ENCODE measurements at places on chromosomes 2 and 18.

DNA sequence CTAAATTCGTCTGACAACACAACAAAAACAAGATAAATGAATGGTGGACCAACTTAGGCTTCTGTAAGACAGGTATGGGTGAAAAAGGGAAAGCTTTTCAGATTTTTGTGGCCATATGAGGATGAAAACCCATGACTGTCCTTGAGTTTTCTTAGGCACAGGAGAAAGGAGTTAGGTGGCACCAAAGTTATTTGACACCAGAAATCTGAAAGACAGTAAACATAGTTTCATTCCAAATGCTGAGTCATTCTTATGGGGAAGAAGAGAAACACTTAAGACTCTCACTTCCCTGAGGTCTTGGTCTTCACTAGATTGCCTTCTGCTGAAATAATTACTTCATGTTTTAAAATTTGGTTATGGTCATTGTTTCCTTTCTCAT, 5.2 kb upstream of the GPD2 start:
- DNase-seq, result no peak

DNA sequence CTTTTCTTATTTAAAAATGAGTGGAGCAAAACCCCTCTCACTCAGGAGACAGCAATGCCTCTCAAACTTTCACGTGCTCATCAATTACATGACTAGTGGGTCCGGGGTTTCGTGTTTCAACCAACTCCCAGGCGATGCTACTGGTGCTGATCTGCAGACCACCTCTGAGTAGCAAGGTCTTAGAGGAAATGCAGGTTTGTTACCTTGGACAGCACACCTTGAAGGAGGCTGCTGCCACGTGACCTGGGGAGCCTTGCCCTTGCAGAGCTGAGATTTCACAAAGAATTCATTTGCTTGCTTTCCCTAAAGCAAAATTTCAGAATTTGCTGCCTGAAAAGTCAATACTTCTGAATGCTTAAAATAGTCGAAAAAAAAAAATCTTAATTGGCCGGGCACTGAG, 32.4 kb downstream of the SMIM21 start:
- DNase-seq, result no peak

GRCh38 chr18:75121266-75121665, 87.7 kb downstream of the PTGR3 start:
- no peak for DNase-seq

DNA sequence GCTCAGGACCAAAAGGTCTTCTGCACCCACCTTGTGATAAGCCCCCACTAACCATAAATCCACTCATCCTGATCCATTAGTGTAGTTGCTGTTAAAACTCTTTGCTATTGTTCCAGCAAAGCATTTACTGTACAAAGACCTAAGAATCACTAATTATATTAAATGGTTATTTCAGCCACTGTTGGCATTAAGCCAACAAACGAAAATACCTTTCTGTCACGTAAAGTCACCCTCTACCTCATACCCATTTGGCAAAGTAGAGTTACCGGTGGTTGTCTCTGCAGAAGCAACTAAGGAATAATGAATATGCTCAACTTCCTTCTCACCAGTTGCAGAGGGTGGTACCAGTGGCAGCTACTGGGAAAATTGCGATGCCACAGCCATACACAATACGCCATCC, 224.5 kb downstream of the SP3 start:
- DNase-seq, result no peak

- DNase-seq, result no peak
These were observed 17.2 kb upstream of the LYPD6B start for GRCh38 chr2:149021271-149021719.

GRCh38 chr2:237022533-237022932, 63.2 kb upstream of the COPS8 start:
- no peak for DNase-seq

DNA sequence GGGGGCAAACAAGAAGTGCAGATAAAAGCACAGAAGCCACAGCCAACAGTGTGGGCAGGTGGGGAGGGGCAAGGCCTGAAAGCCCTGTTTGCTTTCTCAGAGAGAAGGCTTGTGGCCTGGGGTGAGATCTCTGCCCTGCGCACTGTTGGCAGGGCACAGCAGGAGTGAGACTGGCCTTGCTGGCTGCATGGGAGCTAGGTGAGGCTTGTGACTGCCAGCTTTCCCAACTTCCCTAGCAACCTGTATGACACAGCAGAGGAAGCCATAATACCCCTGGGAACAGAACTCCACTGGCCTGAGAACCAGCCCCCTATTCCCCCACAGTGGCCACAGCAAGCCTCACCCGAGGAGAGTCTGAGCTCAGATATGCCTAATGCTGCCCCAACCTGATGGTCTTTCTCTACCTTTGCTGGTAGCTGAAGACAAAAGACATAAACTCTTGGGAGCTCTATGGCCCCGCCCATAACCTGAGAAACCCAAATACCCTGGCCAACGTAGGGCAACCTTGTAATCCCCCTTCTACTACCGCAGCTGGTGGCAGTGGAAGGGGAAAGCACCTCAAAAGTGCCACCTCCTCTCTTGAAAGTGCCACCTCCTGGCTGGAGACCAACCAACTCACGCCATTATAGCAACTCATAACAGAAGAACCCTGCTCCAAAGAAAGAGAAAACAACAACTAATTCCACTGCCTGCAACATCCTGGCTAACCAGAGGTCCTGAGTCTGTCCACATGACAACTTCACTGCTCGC, 44.4 kb downstream of the LCT start:
- DNase-seq, result no peak

- DNase-seq, result no peak
These were observed 96.7 kb downstream of the RHOB start for GRCh38 chr2:20543469-20544152.

GRCh38 chr2:171615069-171615468, 72.2 kb upstream of the DYNC1I2 start:
- no peak for DNase-seq

- no peak for DNase-seq
These were observed 354.8 kb upstream of the MEIS1 start for GRCh38 chr2:66080127-66080526.

DNA sequence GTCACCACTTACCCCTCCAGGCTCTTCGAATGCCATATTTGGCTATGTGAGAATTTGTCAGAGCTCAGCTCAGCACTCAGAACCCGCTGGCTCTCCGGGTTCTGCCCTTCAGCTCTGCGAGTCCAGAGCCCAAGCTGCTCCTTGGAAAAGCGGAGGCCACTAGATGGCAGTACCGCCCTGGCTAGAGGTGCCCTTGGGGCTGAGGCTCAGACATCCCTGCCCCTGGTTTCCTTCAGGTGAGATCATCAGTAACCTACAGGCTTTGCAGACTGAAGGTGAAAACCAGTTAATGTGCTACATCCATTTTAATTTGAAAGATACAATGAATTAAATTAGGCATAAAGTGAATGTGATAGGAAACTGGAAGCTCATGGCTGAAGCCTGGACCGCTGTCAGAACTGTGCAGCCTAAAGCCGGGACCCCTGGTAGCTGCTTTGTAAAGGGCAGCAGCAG, 285.6 kb downstream of the AGAP1 start:
- peak; percentile 43 for DNase-seq

GRCh38 chr2:199085261-199085660, 372.5 kb downstream of the SATB2 start:
- DNase-seq, result no peak

GRCh38 chr2:171187177-171187576, 26.5 kb upstream of the TLK1 start:
- DNase-seq, result no peak

DNA sequence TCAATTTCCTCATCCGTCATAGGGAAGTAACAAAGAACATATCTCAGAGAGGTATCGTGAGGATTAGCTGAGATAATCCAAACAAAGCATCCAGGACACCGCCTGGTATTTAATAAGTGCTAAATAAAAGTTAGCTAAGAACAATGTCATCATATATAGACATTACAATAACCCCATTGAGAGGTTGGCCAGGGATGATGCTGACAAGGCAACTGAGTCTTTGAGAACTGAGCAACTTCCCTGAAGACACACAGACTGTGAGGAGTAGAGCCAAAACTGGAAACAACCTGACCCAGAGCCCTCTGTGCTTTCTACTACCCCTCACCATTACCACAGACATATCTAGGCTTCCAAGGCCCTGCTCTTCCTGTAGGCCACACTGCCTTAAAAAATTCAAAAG, 1.6 kb upstream of the DCTN1 start:
- no peak for DNase-seq

DNA sequence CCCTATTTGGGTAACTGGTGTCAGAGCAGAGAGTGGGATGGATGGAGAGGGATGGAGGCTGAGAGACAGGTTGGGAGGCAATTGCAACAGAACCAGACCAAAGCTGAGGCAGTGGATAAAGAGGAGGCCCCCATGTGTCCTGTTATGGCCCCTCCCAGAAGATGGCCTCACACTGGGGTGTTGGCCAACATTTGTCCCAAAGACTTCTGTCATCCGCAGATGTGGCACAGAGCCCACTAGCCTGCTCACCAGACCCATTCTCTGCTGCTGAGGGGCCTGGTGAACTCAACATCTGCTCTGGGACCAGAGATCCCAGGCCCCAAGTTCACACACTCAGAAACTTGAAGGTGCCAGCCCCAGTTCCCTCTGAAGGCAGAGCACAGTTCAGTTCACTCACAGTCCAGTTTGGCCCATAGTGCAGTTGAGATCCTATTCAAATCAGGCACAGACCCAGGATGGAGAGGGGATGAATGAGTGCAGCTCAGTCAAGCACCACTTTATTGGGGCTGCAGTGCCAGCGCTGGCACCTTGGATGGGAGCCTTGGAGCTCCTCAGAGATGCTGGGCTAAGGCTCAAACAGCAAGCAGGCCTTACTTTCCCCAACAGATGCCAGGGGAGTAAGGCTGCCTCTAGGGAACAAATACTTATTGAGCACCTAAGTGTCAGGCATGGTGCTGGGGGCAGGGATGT, 189.2 kb downstream of the ZBTB7C start:
- DNase-seq, result no peak

DNA sequence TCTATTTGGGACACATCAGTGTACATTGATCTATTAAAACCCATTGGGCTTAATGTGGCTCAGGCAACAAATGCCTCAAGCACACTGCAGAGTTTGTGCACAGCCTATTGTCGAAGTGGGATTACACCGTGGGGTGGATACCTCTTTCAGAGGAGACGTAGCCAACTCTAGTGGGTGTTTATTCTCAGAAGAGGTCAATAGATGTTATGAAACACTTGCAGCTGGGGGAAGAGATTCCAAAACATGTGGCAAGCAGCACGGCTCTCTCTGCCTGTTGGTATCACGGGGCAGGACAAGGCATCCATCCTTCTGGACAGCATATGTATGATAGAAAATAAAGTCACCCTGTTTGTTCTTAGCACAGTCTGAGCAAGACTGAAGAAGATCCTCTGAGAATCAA, 121.4 kb upstream of the COPS8 start:
- no peak for DNase-seq

DNA sequence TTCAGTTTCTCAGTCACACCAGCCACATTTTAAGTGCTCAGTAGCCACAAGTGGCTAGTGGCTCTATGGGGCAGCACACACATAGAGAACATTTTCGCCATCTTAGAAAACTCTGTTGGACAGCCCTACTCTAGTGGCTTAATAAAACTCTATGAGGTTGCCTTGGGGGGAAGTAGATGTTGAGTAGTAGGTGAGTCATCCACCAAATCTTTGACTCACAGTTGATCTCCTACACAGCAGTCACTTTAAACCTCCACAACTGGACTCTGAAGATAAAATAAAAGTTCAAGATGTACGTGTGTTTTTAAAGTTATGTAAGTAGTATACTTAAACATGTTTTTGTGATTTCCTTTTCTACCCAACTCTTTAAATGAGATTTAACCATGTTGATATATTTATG, 379.0 kb downstream of the SETBP1 start:
- DNase-seq, result no peak

DNA sequence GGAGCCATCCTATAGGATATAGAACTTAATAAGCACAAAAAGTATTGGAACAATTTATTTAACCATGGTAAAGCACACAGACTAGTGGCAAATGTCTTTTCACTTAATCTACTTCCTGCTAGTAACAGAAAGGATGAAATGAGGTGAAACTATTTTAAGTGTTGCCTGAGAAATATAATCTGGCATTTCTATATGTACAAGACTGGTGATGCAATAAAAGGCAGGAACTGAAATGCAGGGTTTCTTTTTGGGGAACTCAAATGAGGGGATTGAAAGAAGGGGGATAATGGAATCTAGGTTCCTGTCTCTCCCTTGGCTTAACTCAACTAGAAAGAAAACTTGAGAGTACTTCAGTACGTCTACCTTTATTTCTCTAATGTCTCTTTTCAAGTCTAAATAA, 122.3 kb downstream of the MEMO1 start:
- DNase-seq, result no peak

- no peak for DNase-seq
These were observed 24.4 kb upstream of the GAREM2 start for GRCh38 chr2:26148501-26148900.

DNA sequence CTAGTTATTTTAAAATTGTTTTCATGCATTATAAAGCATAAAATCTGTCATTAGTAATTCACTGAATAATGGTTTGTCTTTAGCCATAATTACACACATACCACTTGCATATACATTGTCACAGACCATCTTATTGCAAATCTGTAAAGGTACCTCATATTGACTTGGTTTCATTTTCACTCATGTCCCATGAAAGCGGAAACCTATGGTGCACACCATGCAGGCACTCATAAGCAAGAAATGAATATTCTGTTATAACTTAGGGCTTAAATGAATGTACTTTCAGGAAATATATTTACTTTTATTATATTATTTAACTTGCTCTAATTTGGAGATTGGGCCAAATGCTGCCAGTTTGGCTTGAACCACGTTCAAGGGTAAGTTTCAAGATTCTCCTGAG, 29.2 kb upstream of the STK17B start:
- peak; percentile 41 for DNase-seq

DNA sequence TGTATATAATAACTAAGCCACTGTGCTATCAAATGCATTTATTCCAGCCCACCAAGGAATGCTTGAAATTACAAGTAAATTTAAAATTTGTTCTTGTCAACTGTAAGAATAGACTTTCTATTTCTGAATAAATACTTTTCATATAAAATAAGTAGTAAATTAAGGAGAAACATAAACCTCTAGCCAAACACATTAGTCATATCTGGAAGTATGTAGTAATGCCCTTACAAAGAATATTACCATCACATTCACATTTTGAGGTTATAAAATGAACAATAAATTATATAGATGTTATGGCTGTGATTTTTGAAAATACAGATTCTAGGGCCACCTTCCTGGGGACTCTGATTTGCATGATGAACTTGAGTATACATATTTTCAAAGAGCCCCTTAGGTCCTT, 54.7 kb downstream of the SERPINB7 start:
- no peak for DNase-seq

DNA sequence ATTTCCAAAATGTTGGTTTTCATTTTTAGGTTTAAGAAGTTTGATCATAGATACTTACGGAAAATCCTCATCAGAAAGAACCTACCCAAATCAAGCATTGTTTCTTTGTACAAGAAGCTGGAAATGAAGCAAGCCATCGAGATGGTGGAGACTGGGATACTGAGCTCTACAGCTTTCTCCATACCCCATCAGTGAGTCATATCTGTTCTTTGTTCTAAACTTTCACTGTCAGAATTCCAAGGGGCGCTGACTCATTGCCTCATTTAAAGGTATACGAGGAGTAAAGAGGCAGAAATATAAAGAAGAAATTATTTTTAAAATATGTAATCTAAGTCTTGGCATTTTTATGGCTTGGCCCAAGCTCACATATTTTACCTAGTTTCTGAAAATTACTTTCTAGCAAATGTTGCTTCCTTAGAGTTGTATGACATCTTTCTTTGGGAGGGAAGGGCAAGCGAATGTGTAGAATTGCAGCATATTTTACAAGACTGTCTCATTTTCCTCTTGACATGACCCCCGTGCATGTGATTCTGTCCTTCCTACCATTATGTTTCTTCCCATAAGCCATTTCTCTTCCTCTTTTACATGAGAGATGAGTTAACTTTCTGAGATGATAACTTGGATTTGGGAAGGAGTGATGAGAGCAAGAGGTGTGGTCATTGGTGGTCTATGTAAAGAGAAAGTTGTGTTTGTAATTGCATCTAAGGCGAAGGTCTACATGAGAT, 41.2 kb downstream of the SLC9A4 start:
- no peak for DNase-seq

All from CD4-positive, alpha-beta T cell treated with Interleukin-17A for 4 hours (primary cell).